ENCODE measurements at places on chromosomes 6 and 20. TPM values are rescaled to one million over a fixed set of nuclear protein-coding genes. Genes with fewer than 3 reads are reported as not detected.

DNA sequence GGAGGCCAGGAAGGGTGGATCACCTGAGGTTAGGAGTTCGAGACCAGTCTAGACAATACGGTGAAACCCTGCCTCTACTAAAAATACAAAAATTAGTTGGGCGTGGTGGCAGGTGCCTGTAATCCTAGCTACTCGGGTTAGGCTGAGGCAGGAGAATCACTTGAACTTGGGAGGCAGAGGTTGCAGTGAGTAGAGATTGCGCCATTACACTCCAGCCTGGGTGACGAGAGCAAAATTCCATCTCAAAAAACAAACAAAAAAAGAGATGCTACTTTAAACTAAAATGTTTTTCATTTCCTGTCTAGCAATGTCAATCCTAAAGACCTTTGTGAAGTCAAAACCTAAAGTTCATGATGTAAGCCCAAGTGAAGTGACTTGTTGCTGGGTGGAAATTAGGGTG, 12.9 kb downstream of the DSN1 start:
- no peak for DNase-seq

GRCh38 chr6:11232770-11233626, 530 bp upstream of the NEDD9 start:
- no peak for DNase-seq

- DNase-seq: no peak
Observed at GRCh38 chr6:143675946-143676345, 1.8 kb upstream of the PHACTR2 start.

GRCh38 chr6:37867756-37868446, 48.4 kb downstream of the ZFAND3 start:
- DNase-seq: no peak

DNA sequence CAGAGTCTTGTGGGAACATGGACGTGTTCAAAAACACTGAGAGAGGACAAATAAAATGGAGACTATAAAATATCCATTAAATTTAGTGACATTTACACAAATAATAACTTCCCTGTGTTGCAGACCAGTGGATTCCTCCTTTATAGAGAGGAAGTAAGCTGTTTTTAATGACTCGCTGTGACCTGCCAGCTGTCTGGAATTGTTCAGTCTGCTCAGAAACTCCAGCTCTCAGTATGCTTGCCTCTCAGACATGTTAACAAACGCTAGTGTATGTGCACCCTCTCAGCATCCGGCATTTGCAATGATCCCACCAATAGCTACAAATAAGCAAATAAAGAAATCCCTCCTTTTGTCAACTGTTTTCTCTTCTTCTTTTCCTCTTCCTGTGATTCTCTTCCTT, 158.0 kb upstream of the TCF21 start:
- DNase-seq: no peak

- no peak for DNase-seq
Observed at GRCh38 chr6:93677264-93677965, 258.1 kb upstream of the EPHA7 start.

DNA sequence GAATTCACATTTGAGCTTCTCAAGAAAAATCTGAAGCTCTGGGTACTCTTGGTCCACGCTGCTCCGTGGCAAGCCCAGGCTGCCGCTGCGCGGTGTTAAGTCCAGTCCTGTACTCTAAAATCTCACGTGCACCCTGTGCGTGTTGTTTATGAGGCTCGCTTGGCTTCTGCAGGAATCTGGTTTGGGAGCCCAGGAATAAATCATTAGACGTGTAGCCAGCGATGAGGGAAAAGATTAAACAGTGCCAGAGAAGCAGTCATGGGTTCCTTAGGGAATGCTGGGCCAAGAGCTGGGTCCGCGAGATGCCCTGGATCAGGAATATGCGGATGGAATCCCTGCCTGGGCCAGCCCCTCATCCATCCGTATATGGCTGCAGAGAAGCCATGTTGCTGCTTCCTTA, 87.3 kb downstream of the KCNB1 start:
- no peak for DNase-seq

- no peak for DNase-seq
Observed at GRCh38 chr6:146894624-146895023, 295.9 kb downstream of the ADGB start.

GRCh38 chr6:117465691-117466090, 16.8 kb upstream of the DCBLD1 start:
- no peak for DNase-seq

DNA sequence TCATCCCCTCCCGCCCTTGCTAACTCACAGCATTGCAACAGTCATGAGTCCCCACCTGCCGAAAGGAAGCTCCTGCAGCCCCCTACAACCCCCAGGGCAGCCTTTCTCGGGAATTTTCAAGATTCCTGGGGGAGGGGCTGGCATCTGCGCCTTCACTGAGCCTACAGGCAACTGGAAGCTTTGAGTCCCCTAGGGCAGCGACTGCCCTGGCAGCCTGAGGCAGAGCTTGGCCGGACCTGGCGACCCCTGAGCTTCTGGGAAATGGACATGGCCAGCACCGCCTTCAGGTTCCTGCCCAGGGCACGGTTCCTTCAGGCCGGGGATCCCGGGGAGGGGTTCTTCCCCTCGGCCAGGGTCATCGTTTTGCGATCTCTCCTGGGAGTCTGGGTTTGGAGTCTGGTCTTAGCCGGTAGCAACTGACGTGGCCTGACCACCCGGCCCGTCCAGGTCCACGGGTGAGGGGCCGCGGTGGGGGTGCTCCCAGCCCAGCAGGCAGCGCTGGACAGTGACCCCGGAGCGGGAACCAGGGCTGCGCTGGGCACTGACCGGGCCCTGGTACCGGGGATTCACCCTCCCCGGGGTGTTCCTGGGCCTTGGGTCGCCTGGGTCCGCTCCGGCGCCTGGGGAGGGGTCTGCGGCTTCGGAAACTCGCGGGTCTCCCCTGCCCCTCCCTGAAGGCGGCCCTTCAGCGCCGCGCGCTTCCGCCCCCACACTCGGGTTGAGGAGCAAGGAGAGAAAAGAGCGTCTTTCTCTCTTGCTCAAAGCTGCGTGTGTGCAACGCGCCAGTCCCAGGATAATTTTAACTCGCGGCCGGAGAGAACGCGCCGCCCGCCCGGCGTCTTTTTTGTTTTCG, 593 bp upstream of the COL9A3 start:
- DNase-seq: no peak

DNA sequence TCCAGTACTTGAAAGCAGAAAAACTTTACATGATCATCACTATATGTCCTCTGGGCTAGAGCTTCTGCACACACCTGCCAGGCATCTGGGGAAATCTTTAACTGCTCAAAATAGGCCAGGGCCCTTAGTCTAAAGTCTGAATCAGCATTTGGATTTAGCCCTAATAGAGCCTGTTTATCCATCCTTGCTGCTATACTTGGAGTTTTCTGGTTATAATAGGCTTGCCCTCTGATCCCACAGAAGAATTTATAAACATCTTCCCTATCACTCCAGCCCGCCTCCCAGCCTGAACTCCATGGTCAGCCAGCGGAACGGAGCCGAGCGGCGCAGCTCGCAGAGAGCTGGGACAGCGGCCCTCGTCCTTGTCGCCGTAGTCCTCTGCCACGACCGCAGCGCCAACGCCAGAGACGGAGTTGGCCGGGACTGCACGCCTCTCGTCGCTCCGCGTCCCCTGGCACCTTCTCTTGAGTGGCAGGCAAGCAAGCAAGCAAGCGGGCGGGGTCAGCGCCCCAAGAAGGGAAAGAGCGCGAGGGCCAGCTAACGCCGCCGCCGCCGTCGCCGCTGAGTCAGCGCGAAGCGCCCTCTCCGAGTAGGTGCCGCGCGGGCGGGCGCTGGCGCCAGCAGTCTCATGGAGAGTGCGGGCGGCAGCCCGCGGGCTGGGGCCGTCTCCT, 25.4 kb upstream of the ASIP start:
- peak; percentile 80 for DNase-seq

DNA sequence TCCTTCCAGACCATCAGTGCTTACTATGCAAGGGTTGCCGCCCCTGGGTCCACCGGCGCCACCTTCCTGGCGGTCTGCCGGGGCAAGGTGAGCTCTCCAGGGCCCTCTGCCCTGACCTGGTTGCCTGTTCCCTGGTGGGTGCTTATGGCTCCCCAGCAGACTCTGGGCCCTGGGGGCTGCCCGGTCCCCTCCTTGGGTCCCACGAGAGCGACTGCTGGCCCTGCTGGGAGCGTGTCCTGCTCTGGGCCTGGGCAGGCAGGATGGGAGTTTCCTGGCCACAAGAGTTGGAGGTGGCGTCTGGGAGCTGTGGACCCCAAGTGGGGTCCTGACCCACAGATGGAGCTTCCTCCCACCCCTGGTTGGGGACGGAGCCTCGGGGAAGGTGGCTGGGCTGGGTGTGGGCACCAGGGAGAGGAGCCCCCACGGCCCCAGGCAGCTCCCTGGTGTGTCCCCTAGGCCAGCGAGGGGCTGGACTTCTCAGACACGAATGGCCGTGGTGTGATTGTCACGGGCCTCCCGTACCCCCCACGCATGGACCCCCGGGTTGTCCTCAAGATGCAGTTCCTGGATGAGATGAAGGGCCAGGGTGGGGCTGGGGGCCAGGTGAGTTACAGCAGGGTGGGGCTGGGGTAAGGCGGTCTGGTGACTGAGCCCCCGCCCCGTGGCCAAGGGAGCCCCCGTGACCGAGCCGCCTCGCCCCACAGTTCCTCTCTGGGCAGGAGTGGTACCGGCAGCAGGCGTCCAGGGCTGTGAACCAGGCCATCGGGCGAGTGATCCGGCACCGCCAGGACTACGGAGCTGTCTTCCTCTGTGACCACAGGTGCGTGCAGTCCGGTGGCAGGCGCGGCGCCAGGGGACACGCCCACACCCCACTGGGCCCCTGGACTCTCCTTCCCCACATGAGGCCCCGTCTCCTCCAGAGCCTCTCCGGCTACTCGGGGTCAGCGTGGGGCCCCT, 7.1 kb upstream of the TNFRSF6B start:
- no peak for DNase-seq

DNA sequence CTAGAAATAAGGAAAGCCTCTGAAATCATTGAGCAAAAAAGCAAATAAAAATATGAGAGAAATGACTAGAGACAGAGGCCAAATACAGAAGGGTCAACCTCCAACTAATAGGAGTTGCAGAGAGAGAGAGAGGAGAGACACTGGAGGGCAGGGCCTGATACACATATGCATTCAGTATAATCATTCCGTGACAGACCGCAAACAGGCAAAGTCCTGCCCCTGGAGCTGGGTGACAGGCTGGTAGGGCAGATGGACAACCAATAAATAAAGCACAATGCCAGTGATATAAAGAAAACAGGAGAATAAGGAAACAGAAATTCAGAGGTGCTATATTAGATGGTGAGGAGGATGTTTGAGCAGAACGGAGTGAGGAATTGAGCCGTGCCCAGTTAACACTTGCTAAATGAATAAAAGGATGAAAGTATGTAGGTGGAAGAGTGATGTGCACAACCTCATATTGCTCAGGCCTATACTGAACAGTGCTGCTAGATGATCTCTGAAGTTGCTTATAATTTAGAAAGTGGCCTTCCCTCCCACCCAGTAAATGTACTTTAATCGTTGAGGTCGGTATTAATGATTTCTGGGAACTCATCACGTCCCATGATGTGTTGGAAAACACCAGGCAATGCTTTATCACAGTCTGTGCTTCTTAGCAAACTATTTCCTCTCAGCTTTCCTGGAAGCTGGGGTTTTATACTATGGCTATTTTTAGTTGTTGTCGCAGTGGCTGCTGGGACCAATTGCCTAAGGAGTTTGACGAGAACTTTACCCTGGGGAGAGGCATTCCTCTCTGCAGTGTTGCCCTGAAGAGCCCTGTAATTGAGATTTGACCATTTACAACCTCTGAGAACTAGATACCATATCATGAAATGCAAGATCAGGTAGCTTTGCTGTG, 37.6 kb upstream of the CLIC5 start:
- DNase-seq: no peak

- no peak for DNase-seq
Observed at GRCh38 chr20:872855-873520, 39.5 kb downstream of the FAM110A start.

- DNase-seq: no peak
Observed at GRCh38 chr20:33757046-33757445, 25.2 kb downstream of the ZNF341 start.

- DNase-seq: no peak
Observed at GRCh38 chr6:2184700-2185455, 60.5 kb downstream of the GMDS start.

DNA sequence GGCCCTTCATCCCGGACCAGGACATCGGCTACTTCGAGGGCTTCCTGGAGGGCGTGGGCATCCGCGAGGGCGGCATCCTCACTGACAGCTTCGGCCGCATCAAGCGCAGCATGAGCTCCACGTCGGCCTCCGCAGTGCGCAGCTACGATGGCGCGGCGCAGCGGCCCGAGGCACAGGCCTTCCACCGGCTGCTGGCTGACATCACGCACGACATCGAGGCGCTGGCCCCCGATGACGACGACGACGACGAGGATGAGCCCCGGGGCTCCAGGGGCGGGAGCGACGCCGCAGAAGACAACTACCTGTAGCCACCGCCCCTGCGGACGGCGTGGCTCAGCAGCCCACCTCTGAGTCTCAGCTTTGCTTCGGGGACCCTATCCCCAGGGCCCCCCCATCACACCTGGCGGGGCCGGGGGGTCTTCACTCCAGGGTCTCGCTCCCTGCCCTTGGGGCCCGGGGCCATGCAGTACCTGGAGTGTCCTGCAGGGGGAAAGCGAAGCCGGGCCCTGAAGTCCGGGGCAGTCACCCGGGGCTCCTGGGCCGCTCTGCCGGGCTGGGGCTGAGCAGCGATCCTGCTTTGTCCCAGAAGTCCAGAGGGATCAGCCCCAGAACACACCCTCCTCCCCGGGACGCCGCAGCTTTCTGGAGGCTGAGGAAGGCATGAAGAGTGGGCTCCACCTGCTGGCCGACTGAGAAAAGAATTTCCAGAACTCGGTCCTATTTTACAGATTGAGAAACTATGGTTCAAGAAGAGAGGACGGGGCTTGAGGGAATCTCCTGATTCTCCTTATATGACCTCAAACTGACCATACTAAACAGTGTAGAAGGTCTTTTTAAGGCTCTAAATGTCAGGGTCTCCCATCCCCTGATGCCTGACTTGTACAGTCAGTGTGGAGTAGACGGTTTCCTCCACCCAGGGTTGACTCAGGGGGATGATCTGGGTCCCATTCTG, 20.8 kb upstream of the HCK start:
- peak; percentile 79 for DNase-seq

- DNase-seq: no peak
Observed at GRCh38 chr6:87257565-87257964, 64.8 kb upstream of the SMIM8 start.

- DNase-seq: no peak
Observed at GRCh38 chr6:113707194-113707593, 150.0 kb upstream of the MARCKS start.

BANF2 gene
- not detected for total RNA-seq

HS3ST5 gene
- not detected for total RNA-seq

LTB gene
- 1.7 TPM for total RNA-seq

DOK5 gene
- not detected for total RNA-seq

CRISP3 gene
- total RNA-seq: 0.13 TPM

LST1 gene
- total RNA-seq: 10.2 TPM

CDH22 gene
- 0.08 TPM for total RNA-seq

TRIM15 gene
- 3.0 TPM for total RNA-seq

PROKR2 gene
- total RNA-seq: not detected

MYCT1 gene
- 3.3 TPM for total RNA-seq

PHACTR3 gene
- total RNA-seq: 0.25 TPM

PRKN gene
- total RNA-seq: 1.2 TPM
